Gastrocnemius medialis (tissue), 4 donors: ENCODE measurements at places on chromosomes 4 and X.

DNA sequence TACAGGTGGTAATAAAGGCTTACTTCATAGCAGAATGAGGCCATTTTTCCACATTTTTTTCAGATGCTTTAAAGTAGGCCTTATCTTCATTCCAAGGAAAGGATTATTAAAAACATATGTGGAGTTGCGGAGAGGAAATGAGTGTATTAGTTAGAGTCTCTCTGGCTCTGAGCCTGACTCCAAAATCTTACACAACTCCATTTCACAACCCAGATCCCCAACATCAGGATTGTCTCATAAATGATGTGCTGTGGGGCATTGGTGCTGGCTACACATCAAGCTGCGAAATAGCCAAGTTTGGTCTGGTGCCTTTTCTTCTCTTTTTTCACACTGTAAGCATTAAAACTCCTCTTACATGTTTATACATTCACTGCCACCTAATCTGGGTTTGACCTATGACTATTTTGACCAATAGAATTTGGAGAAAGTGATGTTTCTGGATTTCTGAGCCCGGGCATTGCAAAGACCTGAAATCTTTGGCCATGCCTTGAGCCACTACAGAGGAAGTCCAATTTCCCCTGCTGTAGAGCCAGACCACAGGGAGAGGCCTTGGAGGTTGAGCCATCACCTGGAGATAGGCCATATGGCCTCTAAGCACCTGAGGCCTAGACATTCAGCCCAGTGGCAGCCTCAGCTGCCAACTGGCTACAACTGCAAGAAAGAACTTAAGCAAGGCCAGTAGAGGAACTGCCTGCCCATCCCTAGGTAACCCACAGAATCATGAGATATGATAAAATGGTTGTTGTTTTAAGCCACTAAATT lies 16.7 kb upstream of the SOD3 start:
- DNase-seq = peak; percentile 71

- DNase-seq = no peak
Measured at GRCh38 chr4:18957716-18958115, 936.2 kb upstream of the LCORL start.

GRCh38 chr4:19259920-19260319 lies 991.8 kb upstream of the SLIT2 start:
- DNase-seq = no peak

- DNase-seq = no peak
Measured at GRCh38 chr4:52076731-52077130, 25.6 kb downstream of the SPATA18 start.

GRCh38 chr4:53591372-53591892 lies at the start of gene LNX1:
Gene LNX1 (minus strand): TSS chr4:53591486. CDS start chr4:53574002, 17,484 bp downstream.
- no peak for DNase-seq

GRCh38 chr4:139973616-139974015 lies 180.4 kb downstream of the MAML3 start:
- no peak for DNase-seq

DNA sequence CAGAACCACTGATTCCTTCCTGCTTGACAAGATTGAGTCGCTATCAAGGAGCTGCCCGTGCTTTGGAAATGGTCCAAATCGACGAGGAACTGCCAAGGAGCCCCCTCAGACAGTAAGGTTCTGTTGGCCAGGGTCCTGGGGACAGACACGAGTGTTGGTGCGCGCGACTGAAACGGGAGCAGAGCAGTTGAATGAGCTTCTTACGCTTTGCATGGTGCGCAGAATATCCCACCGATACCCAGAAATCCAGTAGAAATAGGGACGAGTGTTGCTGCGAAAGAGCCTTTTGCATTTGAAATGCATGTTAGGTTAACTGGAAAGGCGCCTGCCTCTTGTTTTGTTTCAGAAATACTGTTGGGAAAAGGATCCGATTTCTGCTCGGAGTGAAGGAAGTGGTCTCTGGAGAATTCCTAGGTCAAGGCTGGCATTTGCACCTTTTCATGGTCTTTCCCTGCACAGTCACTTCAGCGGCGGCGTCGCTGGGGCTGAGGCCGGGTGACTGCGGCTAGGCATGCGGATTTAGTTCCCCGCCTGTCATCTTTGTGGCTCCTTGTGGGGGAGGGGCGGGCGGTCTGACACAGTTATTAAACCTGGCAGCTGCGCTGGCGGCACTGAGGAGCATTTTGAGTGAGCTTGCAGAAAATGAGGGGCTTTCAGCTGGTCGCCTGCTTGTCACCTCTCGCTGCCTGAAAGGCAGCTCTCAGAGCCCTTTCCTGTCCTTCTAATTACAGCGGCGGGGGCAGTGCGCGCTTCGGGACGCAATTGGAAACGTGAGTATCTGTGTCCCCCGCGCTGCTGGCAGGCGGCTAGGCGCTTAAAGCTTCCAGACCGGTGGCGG lies 51.5 kb upstream of the TRIM2 start:
- no peak for DNase-seq

GRCh38 chr4:146486565-146486964 lies 35.2 kb downstream of the SLC10A7 start:
- no peak for DNase-seq

GRCh38 chr4:76752861-76753501 lies 145.0 kb downstream of the SOWAHB start:
- no peak for DNase-seq

DNA sequence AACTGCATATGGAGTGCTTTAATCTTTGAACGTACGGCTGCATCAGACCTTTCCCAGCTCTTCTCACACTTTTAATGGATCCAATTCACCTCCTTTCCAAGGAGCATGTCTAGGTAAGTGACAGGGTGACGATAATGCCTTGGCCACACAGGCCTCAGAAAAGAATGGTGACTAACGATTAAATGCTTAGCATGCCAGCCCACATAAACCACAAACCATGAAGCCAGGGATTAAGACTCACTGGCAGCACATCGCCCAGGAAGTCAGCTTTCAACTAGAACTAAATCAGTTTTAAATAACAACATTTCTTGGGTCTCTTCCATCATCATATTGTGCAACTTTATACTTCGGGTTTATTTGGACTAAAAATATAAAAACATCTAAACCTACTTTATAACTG lies 28.7 kb downstream of the INPP4B start:
- peak; percentile 28 for DNase-seq

- peak; percentile 74 for DNase-seq
Measured at GRCh38 chr4:122662701-122663100, 41.8 kb upstream of the IL21 start.

DNA sequence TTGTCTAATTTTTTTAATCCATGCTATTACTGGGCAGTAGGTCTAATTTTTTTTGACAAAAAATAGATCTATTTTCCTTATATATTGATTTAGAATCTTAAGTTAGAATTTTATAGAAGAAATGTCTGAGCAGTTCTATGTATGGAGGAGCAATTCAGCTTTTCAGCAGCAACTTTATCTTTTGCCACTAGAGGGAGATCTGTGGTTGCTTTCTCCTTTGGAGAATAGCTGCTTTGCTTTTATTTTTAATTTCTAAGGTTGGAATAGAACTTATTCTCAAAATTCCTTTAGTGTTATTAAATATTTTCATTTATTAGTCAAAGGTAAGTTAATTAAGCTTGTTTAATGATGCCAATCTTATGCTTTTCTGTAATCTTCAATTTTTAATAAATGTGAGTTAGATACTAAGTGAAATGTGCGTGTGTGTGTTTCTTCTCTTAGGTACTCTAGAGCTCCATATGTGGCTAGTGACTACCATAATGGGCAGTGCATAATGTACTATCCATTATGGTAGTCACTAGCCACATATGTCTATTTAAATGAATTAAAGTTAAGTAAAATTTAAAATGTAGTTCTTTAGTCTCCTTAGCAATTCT lies 29.3 kb downstream of the FAM199X start:
- DNase-seq = no peak

GRCh38 chrX:42954880-42955279 lies 176.9 kb upstream of the PPP1R2C start:
- no peak for DNase-seq

DNA sequence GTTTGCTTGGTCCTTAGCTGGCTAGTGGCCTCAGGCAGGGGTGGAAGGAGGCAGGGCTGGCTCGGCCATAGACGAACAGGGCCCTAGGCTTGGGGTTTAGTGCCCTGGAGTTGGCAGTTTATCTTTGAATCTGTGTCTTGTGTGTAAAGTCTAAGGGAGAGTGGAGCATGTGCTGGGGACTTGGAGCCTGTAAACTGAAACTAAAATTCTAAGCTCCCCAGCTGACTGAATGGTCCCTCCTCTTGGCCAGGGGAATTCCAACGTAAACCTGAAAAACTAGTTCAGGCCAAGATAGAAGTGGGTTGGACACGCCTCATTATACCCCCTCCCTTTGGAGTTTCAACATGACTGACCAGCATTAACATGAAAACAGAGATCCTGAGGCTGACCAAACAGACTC lies 46.1 kb upstream of the GPR78 start:
- no peak for DNase-seq

- DNase-seq = no peak
Measured at GRCh38 chrX:151801980-151802379, 67.4 kb downstream of the CNGA2 start.

DNA sequence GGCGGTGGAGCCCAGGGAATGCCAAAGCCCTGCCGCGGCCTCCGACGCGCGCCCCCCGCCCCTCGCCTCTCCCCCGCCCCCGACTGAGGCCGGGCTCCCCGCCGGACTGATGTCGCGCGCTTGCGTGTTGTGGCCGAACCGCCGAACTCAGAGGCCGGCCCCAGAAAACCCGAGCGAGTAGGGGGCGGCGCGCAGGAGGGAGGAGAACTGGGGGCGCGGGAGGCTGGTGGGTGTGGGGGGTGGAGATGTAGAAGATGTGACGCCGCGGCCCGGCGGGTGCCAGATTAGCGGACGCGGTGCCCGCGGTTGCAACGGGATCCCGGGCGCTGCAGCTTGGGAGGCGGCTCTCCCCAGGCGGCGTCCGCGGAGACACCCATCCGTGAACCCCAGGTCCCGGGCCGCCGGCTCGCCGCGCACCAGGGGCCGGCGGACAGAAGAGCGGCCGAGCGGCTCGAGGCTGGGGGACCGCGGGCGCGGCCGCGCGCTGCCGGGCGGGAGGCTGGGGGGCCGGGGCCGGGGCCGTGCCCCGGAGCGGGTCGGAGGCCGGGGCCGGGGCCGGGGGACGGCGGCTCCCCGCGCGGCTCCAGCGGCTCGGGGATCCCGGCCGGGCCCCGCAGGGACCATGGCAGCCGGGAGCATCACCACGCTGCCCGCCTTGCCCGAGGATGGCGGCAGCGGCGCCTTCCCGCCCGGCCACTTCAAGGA lies at the start of gene FGF2:
FGF2 (plus strand) TSS at position 279 of the 705 bp plus-strand sequence; CDS start at position 623, 344 bp downstream.
- peak; percentile 35 for DNase-seq

DNA sequence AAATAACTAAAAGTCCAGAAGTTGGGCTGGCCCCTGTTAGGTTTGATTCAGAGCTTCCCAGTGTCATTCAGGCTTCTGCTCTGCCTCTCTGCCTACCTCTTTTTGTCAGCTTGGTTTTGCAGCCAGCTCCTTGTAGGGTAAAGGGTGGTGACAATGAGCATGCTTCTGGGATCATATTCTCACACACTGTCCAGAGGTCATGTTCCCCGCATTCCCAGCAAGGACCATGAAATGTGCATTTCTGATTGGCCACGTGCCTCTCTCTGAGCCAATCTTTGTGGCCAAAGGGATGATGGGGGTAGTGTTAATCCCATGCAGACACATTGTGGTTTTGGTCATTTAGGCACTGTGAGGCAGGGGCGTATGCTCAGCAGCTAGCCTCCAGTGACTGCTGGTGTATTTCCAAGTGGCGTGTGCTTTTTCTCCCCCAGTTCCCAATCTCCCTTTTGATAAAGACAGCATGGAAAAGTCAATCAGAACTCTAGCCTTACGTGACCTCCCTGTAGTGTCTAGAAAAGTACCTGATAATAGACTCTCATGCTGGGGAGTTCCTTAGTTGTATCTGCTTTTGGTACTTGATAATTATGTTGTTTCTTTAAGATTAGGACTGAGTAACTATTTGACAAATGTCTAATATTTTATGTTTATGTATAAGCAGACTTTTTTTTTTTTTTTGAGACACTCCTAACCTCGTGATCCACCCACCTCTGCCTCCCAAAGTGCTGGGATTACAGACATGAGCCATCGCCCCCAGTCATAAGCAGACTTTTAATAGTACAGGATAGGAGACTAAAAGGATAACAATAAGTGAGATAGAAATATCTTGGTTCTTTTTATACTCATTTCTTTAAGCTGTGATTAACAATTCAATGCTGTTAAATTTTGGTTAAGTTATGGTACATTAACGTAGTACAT lies 57.8 kb downstream of the KIAA0232 start:
- peak; percentile 56 for DNase-seq

GRCh38 chr4:38189445-38189844 lies 229.2 kb downstream of the PTTG2 start:
- no peak for DNase-seq

DNA sequence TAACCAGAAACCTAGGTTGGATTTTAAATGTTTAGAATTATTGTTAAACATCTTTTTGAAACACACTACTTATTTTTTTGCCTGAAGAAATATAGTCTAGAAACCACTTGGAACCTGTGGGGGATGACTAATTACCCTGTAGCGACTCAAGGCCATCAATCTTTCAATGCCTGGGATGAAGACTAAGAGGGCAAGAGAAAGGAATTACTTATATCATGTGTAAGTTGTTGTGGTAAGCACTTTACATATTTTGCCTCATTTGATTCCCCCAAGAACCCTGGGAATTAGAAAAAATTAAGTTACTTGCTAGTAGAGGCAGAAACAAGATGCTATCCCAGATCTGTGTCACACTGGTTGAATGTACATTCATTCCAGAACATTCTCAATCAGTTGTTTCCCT lies 170.9 kb upstream of the GRIA3 start:
- no peak for DNase-seq

DNA sequence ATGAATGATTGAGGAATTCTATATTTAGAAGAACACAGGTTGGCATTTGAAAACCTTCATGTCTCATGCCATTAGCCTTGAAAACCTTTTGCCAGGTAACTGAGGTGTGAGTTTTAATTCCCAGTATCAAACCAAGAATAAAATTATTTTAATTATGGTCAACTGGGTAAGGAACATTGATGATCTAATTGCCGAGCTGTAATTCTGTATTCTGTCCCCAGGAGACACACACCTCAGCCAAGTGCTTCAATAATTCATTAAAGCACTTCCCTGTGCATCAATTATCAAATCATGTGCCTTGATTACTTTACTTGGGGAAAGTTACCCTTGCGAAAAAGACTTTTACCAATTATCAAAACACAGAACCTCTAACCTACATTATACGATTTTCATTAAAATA lies 331.9 kb upstream of the GALNT7 start:
- DNase-seq = no peak

GRCh38 chr4:68466185-68466584 lies 18.9 kb downstream of the TMPRSS11E start:
- DNase-seq = no peak

GRCh38 chr4:186715077-186715476 lies 8.6 kb downstream of the FAT1 start:
- DNase-seq = no peak

DNA sequence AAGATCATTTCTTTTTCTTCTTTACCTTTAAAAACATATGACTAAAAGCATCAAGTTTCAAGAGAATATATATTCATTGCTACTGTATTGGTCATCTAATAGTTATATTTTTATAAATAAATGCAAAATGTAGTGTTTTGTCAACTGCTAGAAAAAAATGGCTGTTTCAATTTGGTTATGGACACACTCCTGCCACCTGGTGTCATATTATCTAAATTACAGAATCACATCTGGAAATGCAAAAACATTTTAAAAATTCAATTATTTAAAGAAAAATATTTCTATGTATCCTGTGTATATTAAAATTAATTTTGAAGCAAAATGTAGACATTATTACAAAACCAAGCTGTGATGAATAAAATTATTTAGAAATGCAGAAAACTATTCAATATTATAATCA lies 329.4 kb upstream of the PCDH18 start:
- no peak for DNase-seq
